ENCODE measurements at places on chromosomes 7 and 10.

DNA sequence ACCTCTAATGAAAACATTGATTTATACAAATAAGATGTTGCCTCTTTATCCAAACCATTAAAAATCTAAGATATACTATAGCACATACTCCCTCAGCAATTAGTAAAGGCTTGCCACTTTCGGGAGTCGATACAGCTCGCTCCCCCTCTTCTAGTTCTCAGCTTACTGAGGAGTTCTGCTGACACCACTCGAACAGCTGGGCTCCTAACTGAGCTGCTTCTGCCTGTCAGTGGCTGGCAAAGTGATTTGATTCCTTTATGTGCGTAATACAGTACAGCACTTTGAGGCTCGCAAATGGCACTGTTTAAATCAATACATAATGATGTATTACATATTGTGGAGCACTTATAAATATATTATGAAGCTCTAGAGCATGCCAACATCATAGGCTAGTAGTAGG lies 241.8 kb downstream of the CREB5 start:
- no peak for DNase-seq

DNA sequence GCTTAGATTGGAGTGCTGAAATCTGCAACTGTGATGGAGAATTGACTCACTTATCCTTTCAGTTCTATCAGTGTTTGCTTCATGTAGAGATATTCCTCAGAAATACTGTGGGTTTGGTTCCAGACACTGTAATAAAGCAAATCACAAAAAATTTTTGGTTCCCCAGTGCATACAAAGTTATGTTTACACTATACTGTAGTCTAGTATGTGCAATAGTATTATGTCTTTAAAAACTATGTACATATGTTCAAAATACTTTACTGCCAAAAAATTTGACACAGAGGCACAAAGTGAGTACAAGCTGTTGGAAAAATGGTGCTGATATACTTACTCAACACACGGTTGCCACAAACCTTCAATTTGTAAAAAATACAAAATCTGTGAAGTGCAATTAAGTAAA lies 112.5 kb downstream of the EPC1 start:
- no peak for DNase-seq

DNA sequence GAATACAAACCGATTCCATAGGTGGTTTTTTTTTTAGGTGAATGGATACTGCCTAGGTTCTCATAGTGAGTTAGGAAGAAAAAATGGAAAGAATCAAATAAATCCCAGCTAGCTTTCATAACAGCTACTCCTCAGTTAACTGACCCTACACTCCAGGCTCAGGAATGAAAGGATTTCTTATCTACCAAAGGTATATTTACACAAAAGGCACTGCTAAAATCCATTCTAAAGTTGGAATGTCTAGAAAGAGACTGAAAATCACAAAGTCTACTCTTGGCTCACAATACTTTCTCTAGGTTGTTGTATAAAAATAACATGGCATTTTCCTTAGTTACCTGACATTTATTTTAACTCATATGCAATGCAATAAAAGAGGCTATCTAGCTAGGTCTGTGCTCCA lies 375.2 kb downstream of the MAGI2 start:
- DNase-seq = no peak

- DNase-seq = no peak
Observed at GRCh38 chr7:27144781-27145164, 1.3 kb upstream of the HOXA5 start.

DNA sequence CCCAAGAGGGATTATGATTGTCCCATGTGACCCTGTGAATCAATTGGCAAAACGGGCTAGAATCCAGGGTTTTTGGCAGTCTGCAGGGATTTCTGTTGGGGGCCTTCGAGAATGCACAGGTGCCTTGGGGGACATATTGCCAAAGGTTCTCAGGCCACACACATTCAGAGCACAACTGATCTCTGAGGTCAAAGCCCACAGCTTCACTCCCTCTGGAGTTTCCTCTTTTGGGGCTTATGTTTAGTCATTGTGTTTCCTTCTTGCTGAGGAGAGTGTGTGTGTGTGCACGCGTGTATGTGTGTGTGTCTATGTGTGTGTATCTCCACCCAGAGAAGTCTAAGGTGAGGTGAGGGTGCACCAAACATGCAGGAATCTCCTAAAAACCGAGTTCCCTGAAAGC lies 8.8 kb downstream of the PPIF start:
- no peak for DNase-seq

DNA sequence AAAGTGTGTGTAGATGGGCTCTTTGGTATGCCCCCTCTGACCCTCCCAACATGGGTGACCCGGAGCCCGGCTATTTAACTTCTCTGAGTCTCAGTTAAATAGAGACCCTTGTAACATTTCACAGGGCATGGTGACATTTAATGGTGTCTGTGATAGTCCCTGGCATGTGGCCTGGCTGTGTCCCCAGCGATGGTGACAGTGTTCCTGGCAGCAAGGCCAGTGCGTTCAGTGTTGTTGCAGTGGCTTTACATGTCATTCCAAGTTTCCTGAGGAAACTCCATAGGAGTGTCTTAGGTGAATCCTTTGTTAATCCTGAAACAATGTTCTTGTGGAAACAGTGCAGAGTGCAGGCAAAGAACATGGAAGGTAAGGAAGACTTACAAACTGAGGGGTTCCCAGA lies 137.0 kb downstream of the RAMP3 start:
- DNase-seq = no peak

DNA sequence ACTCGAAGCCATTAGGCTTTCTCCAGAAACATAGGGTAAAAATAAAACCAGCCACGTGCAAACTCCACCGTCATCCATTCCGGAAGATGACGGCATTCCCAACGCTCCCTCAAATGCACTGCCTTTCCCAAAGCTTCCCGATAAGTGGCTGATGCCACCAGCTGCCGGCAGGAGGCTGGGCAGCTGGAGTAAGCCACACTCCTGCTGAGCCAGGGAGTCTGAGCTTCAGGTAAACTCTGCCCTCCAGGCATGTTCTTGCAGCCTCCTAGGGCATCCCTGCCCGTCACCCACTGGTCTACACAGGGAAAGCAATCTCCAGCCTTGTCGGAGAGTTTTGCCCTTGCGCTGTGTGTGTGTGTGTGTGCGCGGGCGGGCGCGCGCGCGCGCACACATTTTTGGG lies 40.5 kb upstream of the TMEM273 start:
- DNase-seq = no peak

DNA sequence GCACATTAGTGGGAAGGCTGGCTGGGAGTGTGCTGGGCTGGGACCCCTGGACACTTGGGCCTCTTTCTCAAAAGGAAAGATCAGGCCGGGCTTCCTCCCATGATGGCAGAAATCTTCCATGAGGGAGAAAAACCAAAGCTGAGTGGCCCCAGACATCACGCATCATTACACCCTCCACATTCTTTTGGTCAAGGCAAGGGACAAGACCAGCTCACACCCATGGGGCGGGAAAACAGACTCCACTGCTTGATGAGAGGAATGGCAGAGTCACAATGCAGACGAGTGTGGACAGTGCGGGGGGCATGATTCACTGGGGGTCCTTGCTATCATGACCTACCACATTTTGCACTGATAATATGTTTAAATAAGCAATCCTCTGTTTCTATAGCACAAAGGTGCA lies 73.3 kb downstream of the CREB3L2 start:
- DNase-seq = no peak

- no peak for DNase-seq
Observed at GRCh38 chr7:156173346-156173745, 361.1 kb upstream of the SHH start.

DNA sequence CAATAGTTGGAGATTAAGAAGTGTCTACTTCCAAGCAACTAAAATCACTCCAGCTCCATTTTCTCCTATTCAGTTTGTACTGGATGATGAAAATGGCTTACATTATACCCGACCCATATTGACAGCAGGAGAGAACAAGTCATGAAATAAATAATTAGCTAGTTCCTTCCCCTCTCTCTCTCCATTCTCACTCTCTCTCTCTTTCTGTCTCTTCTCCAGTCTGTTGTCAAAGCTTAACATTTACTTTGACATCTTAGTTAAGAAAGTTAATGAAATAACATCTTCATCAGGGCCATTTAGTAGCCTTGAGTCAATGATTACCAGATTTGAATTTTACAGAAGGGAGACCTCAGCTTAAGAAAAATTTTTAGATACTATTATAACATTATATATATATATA lies 138.5 kb downstream of the ARID5B start:
- no peak for DNase-seq

GRCh38 chr10:49750546-49750945 lies 11.6 kb downstream of the OGDHL start:
- no peak for DNase-seq

GRCh38 chr10:34179280-34179679 lies 635.8 kb downstream of the PARD3 start:
- DNase-seq = no peak

DNA sequence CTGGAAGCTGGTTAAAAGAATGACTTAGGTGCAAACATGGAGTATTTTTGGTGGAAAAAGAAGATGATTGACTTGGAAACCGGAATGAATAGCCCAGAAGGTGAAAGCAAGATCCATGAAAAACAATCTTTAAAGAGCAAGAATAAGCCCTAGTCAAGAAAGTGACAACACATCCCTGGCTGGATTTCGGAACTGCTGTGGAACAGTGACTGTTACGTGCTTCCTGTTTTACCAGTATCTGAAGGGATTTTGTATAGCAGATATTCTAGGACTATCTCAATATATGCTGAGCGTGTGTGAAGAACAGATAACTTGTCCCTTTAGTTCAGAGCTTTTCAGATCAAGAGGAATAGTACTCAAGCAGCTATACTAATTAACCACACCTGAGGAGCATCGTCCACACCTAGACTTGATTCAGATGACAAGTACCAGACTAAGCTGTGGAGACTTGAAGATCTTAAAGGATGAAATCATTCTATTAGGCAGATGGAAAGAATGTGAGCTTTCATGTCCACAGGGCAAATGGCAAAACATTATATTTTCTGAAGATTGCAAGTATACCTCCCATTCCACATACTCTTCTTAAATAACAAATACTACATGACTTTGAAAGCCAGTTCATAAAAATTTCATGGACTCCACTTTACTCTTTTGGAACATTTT lies 11.5 kb upstream of the TES start:
- DNase-seq = no peak

DNA sequence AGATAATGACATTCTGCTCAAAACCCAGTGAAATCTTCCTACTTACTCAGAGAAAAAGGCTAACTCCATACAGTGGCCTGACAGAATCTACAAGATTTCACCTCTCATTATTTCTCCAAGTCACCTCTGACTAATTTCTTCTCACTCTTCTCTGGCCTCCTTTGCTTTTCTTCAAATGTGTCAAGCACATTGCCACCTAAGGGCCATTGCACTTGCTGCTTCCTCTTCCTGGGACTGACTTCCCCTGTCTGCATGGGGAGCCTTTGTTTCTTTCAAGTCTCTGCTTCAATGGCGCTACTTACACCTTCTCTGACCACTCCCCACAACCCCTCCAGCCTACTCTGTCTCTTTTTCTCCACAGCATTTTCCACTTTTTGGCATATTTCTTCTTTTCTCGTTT lies 36.0 kb downstream of the PRTFDC1 start:
- no peak for DNase-seq

GRCh38 chr7:31051598-31052486 lies at the start of gene ADCYAP1R1:
TSS of gene ADCYAP1R1 (plus strand) at chr7:31052308. CDS start at chr7:31063265, 10,957 bp downstream.
- no peak for DNase-seq

DNA sequence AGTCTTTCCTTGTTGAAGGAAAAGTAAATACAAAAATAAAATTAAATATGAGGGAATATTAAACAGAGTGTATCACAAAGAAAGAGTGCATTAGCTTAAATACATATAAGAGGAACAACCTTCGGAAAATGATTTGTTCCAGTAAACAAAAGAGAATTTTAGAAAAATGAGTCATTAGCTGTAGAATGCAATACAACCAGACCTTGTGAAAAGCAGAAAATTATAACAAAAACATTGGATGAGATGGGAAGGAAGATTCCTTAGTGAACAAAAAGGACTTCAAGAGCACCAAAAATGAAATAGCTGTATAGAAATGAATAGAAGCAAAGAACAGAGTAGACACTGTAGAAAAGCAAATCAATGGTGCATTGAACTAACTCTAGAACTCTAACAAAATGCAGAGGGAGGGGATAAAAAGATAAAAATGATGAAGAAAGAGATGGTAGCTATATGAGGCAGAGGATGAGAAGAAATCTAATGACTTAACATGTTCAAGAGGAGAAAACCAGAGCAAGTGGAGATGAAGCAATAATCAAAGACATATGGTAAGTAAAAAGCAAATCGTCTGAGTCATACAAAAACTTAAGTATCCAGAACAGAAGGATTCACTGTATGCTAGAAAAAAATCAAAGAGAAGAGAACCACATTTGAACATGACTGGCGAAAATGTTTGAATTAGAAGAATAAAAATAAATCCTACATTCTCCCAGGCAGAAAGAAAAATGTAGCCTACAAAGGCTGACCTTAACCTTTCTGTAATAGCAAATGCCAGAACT lies 190.5 kb downstream of the TMEM26 start:
- no peak for DNase-seq

DNA sequence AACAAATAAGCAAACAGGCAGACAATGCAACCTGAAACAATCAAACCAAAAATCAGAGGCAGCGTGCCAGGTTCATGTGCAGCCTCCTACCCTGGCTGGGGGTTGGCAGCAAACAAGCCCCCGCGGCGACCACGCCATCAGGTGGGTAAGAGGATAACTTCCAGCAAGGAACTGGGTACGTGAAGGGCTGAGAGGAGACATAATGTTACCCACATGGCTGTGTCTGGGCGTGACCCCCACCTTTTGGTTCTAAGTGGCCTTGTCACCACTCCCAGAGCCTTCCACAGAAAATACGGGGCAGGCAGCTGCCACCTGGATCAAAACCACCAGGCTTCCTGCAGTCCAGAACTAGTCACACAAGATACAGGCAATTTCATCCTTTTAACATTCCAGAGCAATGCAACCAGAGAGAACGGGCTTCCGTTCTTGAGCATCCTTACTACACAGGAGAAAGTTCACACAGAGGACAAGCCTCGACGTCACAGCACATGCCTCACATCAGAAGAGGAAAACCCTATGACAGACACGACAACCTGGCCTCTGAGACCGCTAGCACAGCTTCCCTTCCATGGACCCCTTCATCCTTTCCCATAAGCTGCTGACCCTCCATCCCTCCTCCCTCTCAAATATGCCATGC lies 171.0 kb downstream of the GRID1 start:
- no peak for DNase-seq

DNA sequence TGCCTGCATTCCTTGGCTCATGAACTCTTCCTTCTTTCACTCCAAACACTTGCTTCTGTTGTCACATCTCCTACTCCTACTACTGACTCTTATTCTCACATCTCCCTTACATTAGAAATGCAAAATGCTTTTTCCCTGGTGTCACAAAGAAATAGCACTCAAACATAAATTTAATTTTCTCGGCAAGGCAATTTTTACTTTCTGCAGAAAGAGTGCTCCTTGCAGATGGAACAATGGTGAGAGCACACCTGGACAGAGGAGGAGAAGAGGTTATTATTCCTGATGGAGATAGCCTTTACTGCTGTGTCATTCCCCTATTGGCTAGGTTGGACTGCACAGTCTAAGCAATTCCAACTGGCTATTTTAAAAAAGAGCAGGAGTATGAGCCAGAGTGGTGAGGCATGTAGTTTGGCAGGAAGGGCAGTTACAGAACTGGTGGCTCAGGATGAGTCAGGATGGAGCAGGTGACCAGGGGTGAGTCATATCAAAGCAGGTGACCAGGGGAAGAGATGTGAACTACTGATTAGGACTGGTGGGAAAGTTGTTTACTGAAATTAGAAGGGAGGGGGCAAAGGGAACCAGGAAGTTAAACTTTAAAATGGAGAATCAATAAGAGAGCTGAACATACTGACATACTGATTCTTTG lies 52.9 kb downstream of the CYP2C9 start:
- DNase-seq = no peak

GRCh38 chr10:105700218-105700617 lies 1059.1 kb downstream of the SORCS3 start:
- DNase-seq = no peak

Data from stimulated activated CD4-positive, alpha-beta T cell treated with anti-CD3 and anti-CD28 coated beads, TNF-alpha, amount 100 ng/mL, for 4 hours (primary cell).